ENCODE measurements at places on chromosomes 4 and X.

GRCh38 chr4:155762334-155762733, 3.5 kb downstream of the GUCY1B1 start:
- DNase-seq, result no peak

GRCh38 chr4:176469546-176469945, 149.8 kb downstream of the SPCS3 start:
- DNase-seq, result no peak

GRCh38 chr4:148737061-148737770, 295.0 kb upstream of the NR3C2 start:
- DNase-seq, result no peak

- DNase-seq, result no peak
Measured at GRCh38 chrX:44698357-44698756, 145.5 kb upstream of the DUSP21 start.

DNA sequence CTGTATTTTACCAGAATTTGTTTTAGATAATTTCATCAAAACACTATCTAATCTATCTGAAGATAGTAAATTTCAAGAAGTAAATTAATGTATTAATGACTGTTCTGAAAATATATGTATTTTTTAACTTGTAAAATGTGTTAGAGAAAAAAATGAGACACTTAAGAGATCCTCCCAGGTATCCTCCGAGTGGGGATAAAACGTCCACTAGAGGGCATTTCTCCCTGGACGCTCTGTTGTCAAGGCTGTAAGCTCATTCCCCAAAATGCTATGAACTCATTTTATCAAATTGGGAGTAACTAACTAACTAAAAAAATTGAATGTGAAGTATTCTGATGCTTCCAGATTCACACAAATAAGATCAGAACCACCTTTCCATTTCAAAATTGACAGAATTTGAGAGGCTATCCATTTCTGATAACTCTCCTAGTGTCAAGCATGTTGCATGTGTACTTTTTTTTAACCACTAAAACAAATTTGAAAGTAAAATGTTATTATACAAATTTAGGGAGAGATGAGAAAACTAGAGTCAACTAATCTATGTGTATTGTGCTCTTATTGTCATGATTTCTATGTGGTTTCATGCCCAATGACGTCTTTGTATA, 337.3 kb upstream of the HS3ST1 start:
- DNase-seq, result peak; percentile 41

GRCh38 chr4:15469402-15470127, at the start of gene CC2D2A:
Gene CC2D2A (plus strand): TSS chr4:15469882. CDS start chr4:15475933, 6,051 bp downstream.
- DNase-seq, result peak; percentile 45

DNA sequence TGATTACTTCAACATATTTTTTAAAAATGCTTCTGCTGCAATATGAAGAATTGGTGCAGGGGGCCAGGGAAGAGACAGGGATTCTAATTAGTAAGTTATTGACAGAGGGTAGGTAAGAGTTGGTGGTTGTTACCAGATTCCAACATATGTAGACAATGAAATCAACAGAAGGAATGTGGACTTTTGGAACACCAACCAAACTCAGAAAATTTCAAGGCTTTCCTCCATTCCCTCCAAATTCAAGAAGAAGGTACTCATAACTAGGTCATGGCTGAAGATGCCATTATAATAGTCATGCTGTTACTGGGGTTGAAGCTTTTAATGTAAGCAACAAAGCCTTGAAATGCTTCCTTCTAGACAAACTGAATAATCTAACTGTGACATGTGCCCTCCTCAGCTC, 22.9 kb upstream of the CXCL13 start:
- no peak for DNase-seq
